ENCODE measurements at places on chromosomes 2 and 18. TPM values are rescaled to one million over a fixed set of nuclear protein-coding genes. Genes with fewer than 3 reads are reported as not detected.

Gene UGT1A5
- not detected for total RNA-seq

Gene VWA3B
- total RNA-seq = 0.33 TPM

Gene IL1RL2
- total RNA-seq = 0.07 TPM

Gene IKZF2
- 0.27 TPM for total RNA-seq

Gene BCL11A
- total RNA-seq = 0.02 TPM

Gene LOXHD1
- not detected for total RNA-seq
